ENCODE measurements at places on chromosomes 11 and 22.
A peak's percentile ranks its signal among the peaks of the same experiment; 100 is the strongest.

DNA sequence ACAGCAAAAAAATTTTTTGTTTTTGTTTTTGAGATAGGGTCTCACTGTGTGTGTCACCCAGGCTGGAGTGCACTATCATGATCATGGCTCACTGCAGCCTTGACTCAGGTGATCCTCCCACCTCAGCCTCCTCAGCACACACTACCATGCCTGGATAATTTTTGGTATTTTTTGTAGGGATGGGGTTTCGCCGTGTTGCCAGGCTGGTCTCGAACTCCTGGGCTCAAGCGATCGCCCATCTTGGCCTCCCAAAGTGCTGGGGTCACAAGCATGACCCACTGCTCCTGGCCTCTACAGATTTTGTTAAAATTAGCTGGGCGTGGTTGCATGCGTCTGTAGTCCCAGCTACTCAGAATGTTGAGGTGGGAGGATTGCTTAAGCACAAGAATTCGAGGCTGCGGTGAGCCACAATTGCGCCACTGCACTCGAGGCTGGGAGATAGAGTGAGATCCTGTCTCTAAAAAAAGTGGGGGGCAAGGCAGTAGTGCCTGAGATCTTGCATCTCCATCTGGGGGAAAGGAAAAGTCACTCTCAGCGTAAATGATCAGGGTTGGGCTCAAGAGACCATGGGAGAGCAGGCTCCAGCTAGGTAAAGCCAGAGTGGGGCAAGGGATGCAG is 10.6 kb upstream of the DGKZ start:
- no peak for DNase-seq

DNA sequence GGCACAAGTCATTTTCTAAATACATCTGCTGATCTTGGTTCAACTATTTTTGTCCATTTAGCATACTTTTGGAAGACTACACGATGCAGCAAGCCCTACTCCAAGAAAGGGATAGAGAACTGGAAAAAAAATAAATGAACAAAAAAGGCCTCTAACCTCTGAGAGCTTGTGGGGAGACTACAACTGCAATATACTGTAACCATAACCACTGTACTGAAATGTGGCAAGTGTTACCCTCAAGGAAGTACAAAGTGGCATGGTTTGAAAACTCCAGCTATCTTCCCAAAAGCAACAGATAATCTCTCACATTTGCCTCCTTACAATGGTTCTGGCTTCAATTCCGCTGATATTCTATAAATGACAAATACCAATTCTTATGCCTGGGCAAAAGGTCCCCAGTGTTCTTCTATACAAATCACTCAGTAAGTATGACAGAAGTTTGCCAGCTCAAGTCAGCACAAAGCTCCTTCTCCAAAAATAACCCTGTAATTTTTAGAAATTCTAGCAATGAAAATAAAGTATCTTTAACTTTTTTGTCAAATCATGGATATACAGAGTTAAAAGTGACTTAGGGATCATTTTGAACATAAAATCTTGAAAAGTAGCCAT is 22.9 kb downstream of the AMBRA1 start:
- no peak for DNase-seq

- DNase-seq: peak; percentile 73
Measured at GRCh38 chr11:2428322-2428795, 16.0 kb downstream of the TRPM5 start.

- peak; percentile 82 for DNase-seq
Measured at GRCh38 chr11:61041755-61042518, 60.4 kb upstream of the CD5 start.

GRCh38 chr11:6962673-6963072 is 36.4 kb downstream of the ZNF215 start:
- DNase-seq: no peak

- DNase-seq: no peak
Measured at GRCh38 chr11:64245401-64245796, 1.3 kb downstream of the PPP1R14B start.

- no peak for DNase-seq
Measured at GRCh38 chr11:72522186-72522585, 87.9 kb upstream of the CLPB start.

DNA sequence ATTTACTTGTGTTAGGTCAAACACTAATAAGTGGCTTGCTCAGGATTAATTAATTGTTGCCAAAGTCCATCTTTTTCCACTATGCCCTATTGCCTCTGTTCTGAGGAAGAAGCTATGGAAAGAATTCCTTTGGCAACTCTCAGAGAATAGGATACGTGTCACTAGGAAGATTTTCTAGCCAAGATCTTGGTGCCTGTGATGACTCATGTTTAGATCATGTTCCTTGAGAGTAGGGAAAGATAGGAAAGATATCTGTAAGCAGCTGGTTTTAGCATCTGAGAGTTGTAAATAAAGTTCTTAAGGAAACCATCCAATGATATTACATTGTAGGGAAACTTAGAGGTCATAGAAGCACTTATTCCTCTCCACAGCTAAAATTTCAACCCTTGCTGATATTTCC is 15.7 kb downstream of the SLN start:
- peak; percentile 93 for DNase-seq

DNA sequence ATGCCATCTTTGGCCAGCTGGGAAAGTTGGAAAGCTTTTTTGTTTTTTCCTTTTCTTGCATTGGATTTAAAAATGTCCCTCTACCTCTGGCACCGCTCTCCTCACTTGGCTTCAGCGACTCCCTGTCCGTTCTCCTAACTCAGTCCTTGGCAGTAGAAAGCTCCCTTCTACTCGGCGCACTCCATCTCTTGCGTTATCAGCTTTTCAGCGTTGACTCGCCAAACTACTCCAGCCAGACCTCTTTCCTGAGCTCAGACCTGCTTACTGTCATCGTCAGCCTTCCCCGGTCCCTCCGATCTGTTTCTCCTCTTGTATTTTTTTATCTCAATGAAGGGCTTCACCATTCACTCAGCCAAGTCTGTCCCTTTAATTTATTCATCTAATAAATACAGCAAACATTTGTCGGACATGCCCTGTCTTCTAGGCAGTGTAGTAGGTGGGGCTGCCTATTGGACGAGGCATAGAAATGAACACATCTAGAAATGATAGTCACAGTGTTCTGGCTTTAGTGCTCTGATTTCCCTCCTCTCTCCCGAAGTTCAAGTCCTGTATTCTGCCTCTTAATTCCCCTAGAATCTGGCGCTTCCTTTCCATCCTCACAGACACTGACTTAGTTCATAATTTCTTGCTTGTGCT is 839 bp downstream of the CEP164 start:
- peak; percentile 64 for DNase-seq

- no peak for DNase-seq
Measured at GRCh38 chr22:33380789-33381530, 322.8 kb upstream of the SYN3 start.

DNA sequence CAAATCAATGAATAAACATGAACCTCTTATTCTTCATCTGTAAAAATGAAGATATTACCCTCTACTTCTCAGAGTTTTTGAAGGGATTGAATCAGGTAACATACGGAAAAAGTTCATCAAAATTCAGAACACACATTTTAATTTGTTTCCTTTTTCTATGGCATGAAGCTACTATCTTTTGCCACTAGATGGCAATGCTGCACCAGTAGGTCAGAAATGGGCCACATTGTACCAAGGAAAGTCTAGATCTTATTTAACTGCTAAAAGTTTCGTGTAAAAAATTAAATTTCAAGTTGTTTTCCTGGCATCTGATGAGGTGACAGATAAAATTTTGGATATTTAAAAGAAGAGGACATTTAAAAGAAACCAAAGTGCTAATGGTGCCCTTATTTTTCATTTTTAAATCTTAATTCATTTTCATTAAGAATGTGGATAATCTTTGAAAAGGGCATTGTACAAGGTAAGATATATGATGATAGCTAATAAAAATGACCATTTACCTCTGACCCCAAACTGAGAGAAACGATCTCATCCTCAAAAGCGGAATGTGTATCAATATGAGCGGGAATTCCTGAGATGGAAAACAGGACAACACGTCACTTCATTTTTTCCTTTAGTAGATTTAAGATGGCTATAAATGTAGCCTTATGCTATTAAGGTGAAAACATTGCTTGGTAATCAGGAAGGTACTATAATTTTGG is 16.1 kb downstream of the ALKBH8 start:
- peak; percentile 36 for DNase-seq

- peak; percentile 49 for DNase-seq
Measured at GRCh38 chr22:37806409-37807333, 1.1 kb upstream of the GCAT start.

GRCh38 chr11:27420722-27421572 is 51.6 kb downstream of the LGR4 start:
- DNase-seq: peak; percentile 24

DNA sequence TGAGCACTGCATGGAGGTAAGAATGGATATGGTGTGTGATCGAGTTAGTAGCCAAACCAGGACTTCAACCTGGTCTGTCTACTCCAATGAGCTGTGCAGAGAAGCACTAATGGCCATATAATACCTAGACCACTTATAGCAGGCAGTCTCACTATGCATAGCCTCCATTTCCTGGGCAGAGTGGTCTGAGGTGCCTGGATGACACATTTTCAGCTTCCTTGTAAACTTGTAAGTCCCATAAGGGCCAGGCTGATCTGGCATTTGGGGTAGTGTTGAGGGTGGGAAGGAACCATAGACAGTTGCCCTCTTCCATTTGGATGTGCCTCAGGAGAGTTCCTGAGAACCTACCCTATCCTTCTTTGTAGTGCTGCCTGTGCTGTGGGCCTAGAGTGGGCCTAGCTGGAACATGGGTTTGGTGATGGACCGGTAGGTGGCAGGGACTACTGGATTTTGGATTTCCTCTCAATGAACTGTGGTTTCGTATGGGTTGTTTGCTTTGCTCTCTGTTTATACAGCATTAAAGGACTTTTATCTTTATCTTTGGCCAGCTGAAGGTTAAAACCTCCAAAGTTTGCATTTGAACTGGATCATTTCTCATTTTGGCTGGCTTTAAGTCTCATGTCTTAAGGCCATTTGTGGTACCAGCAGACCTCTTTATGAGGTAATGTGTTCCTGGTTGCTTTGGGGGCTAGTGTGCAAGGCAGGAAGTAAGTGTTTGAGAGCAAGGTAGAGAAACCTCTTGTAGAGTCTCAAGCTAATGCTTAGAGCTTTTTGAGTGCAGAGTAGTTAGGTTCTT is 86.9 kb downstream of the STIM1 start:
- no peak for DNase-seq

DNA sequence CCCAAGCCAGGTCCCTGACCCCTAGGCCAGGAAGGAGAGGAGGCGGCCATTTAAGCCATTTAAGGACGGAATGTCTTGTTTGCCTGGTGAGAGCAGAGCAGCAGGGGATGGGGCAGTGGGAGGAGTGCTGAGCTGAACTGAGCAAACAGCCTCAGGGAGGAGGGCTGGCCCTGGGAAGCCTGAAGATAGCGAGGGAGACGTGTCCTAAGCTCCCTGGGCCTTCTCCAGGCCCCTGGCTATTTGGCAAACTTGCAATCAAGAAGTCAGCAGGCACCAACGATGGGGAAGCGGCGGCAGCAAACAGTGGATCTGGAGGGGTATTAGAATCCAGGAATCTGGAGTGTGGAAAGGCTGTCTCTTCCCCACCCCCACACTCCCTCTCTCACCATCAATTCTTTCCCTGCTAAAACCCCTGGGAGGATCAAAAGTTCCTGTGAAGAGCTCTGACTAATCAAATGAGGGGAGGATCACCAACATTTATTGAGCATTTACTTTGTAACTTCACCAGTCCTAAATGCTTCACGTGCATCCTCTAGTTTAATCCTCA is 8.8 kb downstream of the BCL9L start:
- peak; percentile 94 for DNase-seq

GRCh38 chr11:59284773-59285129 is 72.0 kb upstream of the MPEG1 start:
- no peak for DNase-seq

GRCh38 chr22:33389936-33390335 is 331.8 kb upstream of the SYN3 start:
- DNase-seq: no peak

GRCh38 chr11:115761348-115761747 is 257.1 kb upstream of the CADM1 start:
- no peak for DNase-seq

- DNase-seq: no peak
Measured at GRCh38 chr11:65438257-65439151, 15.9 kb downstream of the NEAT1 start.

DNA sequence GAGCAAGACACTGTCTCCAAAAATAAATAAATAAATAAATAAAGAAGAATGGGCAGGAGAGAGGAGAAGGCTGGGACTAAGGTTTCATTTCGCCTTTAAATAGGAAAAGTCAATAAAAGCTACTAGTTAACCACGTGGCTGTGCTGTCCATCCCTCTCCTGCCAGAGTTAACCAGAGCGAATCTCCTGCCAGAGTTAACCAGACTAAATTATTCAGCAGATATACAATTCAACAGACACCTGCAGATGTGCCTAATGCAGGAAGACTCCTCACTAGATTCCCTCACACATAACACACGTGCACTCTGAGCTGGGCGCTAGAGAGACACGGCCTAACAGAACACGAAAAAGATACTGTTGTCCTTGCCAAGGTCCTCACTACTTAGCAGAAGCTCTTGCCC is 156.1 kb downstream of the IGLL1 start:
- DNase-seq: no peak

DNA sequence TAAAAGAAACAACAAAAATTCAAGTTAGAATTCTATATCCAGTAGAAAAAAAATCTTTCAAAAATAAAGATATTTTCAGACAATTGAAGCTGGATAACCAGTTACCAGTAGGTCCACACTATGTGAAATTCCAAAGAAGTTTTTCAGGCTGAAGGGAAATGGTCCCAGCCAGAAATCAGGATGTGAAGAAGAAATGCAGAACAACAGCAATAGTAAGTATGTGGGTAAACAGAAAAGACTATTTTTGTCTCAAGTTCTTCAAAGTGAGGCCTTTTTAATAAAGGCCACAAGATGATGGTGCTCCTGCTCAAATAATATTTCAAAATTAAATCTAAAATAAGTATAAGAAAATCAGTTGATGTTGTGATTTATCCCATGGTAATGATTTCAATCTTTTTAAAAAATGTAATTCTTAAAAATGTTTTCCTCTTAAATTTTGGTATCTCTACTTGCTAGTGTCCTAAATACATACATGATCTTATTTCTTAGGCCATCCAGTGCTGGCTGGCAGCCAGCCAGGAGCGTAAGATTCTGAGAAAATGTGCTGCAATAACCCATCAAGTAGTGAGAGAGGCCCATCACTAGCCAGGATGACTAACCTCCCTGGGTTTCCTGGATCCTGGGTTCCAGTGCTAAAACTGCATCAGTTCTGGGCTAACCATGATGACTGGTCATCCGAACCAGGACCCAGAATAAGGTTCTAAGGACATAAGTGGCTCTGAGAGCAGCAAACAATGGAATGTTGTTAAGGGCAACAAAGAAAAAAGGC is 15.6 kb upstream of the UCP3 start:
- peak; percentile 93 for DNase-seq

- no peak for DNase-seq
Measured at GRCh38 chr22:24416095-24416494, 11.3 kb upstream of the ADORA2A start.

GRCh38 chr11:124837491-124837856 is 27.8 kb upstream of the ROBO3 start:
- peak; percentile 90 for DNase-seq
